ENCODE measurements at places on chromosomes 12 and 14.

- DNase-seq: peak; percentile 15
Observed at GRCh38 chr12:119446459-119446858, 111.9 kb downstream of the CCDC60 start.

DNA sequence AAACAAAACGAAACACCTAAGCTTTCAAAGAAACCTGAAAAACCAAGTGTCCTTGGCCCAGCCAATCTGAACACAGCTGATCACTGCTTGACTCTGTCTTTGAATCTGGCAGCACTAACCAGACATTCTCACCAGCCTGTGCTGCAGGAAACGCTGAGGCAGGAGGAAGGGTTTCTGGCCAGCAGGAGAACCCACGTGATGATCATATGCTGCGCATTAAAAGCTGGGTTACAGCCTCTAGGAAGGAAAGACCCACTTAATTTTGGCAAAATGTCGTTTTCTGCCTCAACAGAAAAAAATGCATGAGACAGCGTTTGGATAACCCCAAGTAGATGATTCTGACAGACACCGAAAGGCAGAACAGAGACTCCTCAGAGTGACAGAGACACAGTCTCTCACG lies 9.8 kb downstream of the APPL2 start:
- no peak for DNase-seq

DNA sequence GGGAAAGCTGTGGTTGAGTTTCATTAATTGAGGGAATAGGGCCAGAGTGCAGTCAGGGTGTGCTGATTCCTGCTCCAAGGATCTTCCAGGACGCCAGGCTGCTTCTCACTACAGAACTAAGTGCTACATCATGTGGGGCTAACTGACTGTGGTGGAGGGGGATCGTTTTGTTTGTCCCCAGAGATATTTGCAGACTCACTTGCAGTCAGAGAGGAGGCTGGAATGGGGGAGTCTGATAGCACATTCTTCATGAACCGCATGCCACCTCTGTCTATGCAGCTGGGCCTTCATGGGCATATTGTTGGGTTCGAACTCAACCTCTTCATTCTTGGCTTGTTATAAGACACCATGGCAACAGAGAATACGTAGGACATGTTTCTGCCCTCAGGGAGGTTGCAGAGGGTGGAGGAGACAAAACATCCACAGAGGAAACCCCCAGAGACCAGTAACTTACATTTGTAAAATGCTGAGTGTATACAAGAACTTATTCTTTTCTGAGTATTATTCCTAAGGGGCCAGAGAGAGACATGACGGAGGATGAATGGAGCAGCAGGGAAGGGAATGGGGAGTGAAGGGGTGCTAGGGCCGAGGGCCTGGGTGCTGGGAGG lies 13.0 kb downstream of the KRT7 start:
- DNase-seq: no peak

- DNase-seq: no peak
Observed at GRCh38 chr14:88007608-88008007, 2.7 kb downstream of the GPR65 start.

DNA sequence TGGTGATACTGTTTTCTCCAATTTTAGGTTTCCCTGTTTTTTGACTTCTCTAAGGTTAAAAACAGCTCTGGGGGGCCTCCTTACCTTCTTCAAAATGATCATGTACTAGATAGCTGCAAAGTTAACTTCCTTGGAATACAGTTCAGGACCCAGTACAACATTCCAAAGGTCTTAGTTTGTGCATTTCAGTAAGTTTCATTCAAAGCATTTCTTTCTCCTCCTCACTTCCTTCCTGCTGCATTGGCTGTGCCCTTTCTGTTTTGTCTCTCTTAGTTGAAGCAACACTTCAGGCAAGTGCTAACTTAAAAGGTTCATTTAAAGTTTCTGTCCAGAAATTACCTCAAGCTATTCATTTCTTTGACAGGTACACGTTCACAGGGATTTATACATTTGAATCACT lies 95.7 kb downstream of the SCN8A start:
- no peak for DNase-seq

- no peak for DNase-seq
Observed at GRCh38 chr12:79560225-79560889, 130.4 kb downstream of the PAWR start.

DNA sequence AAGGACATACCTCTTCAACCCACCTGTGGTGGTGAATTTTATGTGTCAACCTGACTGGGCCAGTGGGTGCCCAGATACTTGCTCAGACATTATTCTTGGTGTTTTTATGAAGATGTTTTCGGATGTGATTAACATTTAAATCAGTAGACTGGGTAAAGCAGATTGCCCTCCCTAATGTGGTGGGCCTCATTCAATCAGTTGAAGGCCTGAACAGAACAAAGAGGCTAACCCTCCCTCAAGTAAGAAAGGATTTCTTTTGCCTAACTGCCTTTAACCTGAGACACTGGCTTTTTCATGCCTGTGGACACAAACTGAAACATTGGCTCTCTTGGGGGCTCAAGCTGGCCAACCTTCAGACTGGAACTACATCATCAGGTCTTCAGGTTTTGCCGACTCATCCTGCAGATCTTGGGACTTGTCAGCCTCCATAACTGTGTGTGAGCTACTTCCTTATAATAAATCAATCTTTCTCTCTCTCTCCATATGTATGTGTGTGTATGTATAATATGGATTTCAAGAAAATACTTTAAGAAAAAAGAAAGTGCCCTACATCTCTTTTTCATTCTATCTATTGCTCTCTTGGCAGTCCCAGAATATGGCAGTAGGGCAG lies 39.4 kb downstream of the RTN1 start:
- DNase-seq: no peak

GRCh38 chr14:72708708-72709475 lies 185.0 kb downstream of the DPF3 start:
- DNase-seq: no peak

Data from NCI-H146 (cell line).